ENCODE measurements at places on chromosomes 4 and X.

GRCh38 chrX:44156726-44157125 lies 183.5 kb upstream of the NDP start:
- DNase-seq, result no peak

- DNase-seq, result no peak
These were observed 88.2 kb downstream of the SOWAHB start for GRCh38 chr4:76809594-76810305.

- DNase-seq, result peak; percentile 80
These were observed 48.5 kb upstream of the GPRIN3 start for GRCh38 chr4:89356086-89356485.

DNA sequence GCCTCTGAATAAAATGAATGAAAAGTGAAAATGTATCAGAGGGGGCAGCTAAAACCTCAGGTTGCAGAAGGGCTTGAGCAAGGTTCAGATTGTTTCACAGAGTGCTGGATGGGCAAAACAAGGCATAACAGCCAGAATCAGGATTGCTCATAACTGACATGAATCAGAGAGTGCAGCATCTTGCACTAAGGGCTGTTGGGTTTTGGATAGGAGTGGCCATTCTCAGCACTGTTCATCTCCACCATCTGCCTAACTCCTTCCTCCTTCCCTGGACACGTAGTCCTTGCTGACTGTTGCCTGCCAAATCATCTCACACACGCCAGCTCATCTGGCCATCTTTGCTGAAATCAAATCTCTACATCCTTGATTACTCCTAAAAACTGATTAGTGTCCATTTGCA lies 75.3 kb upstream of the C1QTNF7 start:
- DNase-seq, result no peak

GRCh38 chr4:110808351-110808878 lies 185.5 kb upstream of the PITX2 start:
- DNase-seq, result no peak

DNA sequence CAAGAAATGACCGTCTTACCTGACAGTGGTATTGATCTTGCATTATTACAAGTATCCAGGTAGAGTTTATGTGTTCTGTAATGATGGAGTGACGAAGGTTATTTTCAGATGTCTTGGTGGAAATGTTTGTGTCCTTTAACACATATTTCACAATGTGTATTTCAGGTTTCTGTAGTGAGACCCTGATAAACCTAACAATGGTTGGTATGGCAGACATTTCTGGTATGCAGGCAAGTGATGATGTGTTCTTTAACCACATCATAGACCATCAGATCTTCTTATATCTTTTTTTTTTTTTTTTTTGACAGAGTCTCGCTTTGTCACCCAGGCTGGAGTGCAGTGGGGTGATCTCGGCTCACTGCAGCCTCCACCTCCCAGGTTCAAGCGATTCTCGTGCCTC lies 14.6 kb upstream of the ATXN3L start:
- no peak for DNase-seq

DNA sequence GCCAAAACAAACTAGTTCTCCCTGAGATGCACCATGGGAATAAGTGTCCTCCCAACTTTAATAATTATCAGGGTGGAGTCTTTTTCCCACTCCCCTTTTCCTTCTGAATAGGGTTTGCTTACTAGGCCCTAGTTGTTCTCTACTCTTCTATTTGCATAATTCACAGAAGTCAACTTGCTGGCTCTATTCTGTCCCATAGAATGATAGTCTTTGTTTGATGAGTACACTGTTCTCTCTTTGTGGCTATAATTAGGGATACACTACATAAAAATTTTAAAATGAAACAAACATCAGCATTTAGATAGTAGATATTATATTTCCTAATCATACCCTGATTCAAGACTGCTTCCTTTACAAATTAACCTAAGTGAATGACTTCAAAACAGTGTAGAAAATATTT lies 10.3 kb downstream of the PDHA2 start:
- DNase-seq, result no peak

DNA sequence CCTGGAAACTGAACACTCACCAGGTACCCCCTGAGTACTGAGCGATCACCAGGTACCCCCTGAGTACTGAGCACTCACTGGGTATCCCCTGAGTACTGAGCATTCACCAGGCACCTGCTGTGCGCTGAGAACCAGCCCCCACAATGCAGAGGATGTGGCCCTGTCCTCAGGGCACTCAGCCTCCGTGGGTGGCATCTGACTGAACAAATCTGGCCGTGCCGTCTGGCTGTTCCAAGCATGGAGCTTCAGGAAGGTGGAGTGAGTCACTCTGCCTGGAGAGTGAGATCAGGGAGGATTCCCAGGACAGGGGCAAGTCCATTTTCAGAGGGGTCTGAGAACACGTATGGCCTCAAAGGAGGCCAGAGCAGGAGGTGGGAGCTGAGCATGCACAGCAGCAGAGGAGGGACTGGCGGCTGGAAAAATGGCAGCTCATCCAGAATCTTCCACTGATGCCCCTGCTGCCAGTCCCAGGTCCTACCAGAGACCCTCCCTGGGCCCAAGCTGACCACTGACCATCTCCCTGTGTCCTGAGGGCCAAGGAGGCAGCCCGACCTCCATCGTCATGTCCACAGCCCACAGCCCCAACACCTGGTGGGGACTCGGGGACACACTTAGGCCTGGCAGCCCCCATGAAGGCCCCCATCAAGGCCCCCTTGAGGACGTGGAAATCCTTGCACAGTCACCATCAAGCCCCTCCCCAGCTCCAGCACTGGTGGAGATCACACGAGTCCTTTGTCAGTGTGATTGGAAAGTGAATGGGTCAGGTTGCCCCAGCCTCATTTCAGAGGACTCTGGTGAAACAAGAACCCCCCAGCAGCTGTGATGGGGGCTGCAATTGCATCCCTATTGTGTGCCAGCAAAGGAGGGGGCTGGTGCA lies 94.1 kb downstream of the HMX1 start:
- DNase-seq, result no peak

DNA sequence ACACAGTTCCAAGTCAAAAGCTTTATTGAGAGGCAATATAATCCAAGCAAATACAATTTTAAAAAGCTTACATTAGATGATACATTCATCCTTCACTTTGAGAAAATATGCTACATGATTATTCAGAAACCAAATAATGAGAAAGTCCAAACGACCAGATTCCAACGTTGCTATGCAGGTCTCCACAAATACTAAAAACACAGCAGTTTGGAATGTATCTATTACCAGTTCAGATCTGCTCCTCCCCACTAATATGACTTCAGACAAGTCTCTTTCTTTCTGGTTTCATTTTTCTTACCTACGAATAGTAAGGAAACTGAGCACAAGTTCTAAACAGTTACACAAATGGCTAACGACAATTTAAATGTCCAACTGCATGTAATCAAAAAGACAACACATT lies 9.5 kb downstream of the NAF1 start:
- DNase-seq, result no peak

GRCh38 chr4:121150486-121150885 lies 13.6 kb downstream of the TNIP3 start:
- no peak for DNase-seq

- no peak for DNase-seq
These were observed 52.4 kb downstream of the SEPTIN11 start for GRCh38 chr4:77001907-77002306.

DNA sequence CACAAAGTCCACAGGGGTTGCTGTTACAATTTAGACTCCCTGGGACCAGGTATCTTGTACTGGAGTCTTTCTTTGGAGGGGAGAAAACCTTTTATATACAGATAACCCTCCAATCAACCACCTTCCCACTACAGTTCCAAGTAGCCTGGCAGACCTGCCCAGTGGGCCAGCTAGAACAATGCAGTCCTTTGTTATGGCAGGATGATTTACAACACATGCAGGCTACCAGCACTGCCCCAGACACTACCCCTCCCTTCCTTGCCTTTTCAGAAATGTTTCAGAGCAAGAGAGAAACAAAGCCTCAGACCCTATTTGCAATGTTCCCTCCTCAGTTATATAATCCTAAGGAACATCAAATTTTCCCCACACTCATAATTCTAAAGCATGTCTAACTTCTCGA lies 11.1 kb downstream of the RASL11B start:
- DNase-seq, result no peak

GRCh38 chrX:21745756-21746155 lies 12.2 kb downstream of the SMPX start:
- DNase-seq, result peak; percentile 2

- no peak for DNase-seq
These were observed 200.4 kb downstream of the PTTG2 start for GRCh38 chr4:38160487-38161207.

GRCh38 chr4:70651864-70652506 lies 14.3 kb downstream of the JCHAIN start:
- no peak for DNase-seq

- DNase-seq, result no peak
These were observed 26.2 kb downstream of the SYAP1 start for GRCh38 chrX:16745659-16746058.

- DNase-seq, result no peak
These were observed 106.0 kb upstream of the NAP1L5 start for GRCh38 chr4:88803600-88804096.

- no peak for DNase-seq
These were observed 122.9 kb downstream of the RS1 start for GRCh38 chrX:18548996-18549395.

DNA sequence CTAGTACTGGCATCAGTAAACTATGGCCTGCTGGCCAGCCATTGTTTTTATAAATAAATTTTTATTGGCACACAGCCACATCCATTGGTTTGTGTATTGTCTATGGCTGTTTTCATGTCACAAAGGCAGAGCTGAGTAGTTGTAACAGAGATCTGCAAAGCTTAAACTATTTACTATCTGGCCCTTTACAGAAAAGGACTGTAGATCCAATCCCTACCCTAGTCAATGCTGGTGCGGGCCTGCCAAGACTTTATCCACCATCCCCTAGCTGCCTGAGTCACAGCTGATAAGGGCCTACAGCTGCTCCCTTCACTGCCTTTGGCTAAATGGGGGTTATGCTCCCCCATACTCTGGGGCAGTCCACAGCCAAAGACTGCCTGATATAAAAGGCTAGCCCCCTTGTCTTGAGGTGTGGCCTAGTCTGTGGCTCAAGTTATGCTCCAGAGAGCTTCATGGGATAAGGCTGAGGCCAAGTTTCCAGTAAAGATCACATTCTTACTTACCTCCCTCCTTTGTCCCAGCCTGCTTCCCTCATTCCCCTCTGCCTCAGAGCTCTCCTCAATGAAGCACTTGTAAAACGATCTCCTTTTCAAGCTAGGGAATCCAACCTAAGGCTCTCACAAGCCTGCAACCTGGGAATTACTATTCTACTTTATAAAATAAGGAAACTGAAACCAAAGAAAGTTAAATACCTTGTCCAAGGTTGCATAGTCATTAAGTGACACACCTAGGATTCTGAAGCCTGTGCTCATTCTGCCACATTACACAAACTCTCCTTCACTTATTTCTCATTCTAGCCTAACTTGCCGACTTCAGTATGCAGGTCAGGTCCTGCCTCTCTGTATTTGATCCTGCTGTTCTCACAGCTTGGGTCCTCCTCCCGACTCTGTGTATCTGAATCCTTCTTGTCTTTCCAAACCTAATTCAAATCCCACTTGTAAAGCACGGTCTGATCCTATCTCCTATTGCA lies 20.7 kb downstream of the ACE2 start:
- no peak for DNase-seq

DNA sequence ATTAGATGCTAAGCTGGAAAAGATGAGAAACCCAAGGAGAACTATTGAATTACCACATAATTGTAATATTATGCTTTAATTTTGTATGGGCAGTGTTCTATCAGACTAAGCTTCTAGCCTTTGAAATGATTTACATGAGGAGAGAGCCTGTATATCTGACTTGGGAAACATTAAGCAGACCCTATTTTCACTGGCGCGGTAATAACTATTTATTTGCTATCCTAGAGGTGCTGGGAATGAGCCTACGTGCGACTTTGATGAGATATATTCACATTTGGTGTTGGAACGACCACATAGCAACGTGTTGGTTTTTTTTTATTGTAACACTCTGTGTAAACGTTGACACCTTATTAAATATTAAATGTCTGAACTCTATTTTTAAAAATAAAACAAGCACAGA lies 80.5 kb downstream of the CLCN4 start:
- DNase-seq, result no peak

DNA sequence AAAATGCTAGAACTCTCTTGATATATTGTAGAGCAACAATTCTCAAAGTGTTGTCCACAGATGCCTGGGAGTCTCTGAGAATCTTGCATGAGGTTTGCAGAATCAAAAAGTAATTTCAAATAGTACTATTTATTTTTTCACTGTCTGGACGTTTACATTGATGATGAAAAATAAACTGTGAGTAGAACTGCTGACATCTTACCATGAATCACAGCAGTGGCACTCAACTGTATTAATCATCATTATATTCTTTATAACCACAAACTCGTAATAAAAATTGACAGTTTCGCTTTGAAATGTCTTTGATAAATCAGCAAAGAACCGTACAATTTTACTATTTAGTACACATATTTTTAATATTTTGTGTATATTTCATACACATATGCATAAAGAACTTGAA lies 94.5 kb downstream of the NAF1 start:
- no peak for DNase-seq

GRCh38 chr4:8435656-8436121 lies 4.8 kb downstream of the ACOX3 start:
- DNase-seq, result no peak

- DNase-seq, result no peak
These were observed 107.2 kb downstream of the GASK1B start for GRCh38 chr4:158065603-158066002.

DNA sequence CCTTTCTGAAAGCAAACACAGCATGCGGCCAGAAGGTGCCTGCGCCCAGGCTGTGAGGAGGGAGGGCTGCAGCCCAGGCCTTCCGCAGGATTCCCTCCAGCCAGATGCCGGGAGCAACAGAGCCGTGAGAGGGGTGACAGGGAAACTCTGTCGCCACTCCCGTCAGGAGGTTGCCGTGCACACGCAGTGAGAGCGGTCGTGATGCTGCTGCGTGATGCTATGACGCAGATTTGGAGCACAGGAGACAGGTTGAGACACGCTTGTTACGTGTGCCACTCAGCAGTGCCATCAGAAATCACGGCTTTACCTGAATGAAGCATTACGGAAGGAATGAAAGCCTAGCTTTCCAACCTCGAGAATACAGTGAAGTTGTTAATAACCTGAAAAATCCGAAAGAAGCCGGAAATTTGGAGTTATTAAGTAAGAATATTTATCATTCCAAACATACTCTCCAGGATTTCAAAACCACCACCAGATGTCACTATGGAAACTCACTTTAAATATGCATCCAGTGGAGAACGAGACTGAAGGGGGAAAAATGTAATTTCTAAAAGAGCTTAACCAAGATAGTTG lies 54.4 kb downstream of the FAT1 start:
- DNase-seq, result no peak

Measured in NCI-H1105 treated with DMSO at 0.1 percent for 48 hours (cell line).